ENCODE measurements at places on chromosomes 7 and 10.

DNA sequence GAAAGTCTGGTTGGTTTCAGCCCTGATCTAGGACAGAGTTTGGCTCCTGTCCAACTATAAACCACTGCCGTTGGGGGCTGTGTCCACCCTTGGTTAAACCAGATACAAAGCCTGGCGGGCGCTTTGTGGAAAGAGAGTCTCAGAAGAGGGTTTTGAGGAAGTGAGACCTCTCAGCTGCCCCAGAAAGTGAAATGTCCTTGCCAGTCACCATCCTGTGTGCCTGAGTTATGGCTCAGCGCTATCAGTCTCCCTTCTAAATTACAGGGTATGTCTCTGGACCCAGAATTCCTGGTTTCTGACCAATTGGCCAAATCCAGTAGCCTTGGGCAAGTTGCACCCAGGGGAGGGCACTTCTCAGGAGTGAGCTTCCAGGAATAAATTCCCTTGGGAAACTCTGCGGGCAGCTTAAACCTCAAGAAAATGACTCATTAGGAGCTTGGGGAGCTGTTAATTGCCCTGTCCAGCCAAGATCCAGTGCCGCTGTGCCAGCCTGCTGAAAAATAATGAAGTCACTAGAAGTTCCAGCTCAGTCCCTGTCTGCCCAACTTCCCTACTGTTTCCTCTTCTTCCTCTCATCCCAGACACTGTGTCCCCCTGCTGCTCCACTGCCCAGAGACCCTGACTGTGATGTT lies 66.7 kb upstream of the PDZD8 start:
- DNase-seq = no peak

DNA sequence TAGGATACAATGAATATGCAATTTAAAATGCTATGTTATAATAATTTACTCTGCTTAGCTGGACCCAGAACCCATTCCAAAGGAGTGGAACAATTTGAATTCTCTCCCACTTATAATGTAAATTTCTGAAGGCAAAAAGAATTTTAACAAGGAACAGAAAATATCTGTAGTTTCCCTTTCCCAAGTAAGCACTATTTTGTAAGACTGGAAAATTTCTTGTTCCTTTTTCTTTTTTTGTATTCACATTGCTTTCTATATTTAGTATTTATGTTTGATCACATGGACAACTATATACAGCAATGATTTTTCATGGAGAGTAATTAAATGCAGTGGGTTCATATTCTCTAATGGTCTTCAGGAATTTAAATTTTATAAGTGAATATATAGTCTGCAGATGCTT lies 127.4 kb downstream of the GPR85 start:
- no peak for DNase-seq

DNA sequence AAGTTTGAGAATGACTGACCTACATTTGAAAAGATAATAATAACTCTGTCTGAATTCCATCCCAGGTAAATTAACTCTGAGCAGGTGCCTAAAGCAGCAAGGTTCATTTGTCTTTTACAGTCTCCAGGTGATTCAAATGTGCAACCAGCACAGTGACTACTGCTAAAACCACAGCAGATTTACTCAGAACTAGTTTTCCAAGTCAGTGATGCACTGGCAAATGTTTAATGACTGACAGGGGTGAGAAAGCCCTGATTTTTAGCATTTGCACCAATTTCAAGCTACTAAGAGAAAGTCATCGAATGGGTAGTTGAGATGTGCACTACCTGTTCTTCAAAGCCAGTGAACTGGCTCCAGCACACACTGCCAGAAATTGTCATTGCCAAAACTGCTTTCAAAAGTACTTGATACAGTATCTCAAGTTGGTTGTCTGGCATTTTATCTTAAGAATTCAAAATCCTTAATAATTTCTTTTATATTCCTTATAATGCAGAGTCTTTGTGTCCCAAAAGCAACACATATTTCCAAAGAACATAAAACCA lies 60.3 kb downstream of the ATOH7 start:
- no peak for DNase-seq

DNA sequence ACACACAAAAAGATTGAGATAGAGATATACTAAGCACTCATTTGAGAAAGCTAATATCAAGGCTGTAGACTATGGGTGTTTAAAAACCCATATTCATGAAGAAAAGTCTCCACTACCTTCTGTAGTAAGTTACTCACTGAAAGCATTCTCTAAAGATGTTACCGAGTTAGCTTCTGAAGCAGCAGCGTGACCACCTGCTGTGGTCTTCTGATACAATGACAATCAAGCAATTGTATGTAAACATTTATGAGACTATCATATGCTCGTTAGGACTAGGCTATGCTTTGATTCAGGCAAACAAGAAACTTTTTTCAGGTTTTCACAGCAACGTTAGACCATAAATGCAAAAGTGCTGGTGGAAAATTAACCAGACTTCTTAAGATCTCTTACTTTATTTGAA lies 11.2 kb downstream of the RHOBTB1 start:
- no peak for DNase-seq
